ENCODE measurements at places on chromosomes 16 and 17.

DNA sequence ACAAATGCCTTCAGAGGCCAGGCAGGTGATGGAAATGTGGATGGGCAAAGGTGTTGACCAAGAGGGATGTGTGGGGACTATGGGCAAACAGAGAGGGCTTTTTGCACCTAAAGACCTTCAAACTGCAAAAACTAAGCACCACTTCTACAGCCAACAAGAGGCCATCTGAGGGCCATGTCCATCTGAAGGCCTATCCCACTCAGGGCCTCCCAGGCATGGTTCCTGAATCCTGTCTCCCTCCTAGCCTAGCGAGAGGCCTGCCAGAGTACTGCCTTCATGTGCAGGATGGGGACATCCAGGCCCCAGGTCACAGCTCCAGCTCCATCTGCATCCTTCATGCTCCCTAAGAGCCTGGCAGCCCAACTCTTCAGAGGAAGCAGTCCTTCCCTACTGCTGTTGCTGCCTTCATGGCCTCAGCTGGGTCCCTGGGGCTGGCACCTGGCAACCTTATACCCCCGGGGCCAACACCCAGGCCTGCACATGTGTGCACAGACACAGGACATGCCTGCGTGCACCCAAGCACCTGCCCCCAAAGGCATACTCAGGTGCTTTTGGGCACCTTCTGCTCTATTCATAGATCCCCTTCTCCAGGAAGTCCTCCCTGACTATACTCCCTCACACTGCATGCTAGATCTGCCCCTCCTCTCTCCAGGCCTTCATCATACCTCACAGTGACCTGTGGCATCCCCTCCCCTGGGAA lies 95.2 kb downstream of the C16orf78 start:
- no peak for DNase-seq

GRCh38 chr17:9467518-9467917 lies 108.1 kb downstream of the STX8 start:
- DNase-seq: no peak

DNA sequence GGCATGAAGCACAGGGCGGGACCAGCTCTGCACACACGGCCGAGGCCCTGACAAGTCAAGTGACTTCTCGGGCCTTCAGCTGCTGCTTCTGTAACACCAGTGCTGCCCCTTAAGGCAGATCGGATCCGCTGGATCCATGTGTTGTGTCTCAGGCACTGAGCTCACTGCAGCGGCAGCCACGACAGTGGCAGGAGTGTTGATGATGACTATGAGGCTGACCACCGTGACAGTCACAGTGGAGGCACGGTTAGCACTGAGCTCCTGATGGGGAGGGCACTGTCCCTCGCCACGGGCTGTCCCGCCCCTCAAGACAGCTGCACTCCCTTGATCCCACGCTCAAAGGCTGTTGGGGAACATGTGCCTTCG lies 29.4 kb downstream of the PEMT start:
- no peak for DNase-seq

- DNase-seq: no peak
These were observed 96.5 kb downstream of the ABCC1 start for GRCh38 chr16:16045879-16046278.

GRCh38 chr17:65609749-65610148 lies 48.3 kb upstream of the AXIN2 start:
- DNase-seq: no peak

DNA sequence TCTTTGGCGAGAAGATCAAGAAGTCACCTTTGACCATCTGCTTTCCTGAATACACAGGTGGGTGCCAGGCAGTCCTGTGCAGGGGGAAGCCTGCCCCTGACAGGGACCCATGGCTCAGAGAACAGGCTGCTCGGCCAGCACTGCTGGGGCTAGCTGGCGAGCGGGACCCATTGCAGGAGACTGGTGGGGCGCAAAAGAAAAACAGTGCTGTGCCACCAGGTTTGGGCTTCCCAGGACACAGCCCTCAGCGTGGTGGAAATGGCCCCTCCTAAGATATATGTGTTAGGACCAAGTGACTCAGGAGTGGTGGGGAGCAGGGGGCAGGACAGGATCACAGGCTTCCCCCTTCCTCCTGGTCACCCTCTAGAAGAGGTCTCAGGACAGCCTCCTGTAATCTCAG lies 73.9 kb downstream of the AMFR start:
- no peak for DNase-seq

GRCh38 chr17:67056746-67057490 lies 12.6 kb downstream of the CACNG1 start:
- DNase-seq: no peak

GRCh38 chr16:57366544-57367040 lies 5.7 kb upstream of the CX3CL1 start:
- DNase-seq: no peak

- no peak for DNase-seq
These were observed 8.8 kb downstream of the CDK5R1 start for GRCh38 chr17:32495359-32496231.

DNA sequence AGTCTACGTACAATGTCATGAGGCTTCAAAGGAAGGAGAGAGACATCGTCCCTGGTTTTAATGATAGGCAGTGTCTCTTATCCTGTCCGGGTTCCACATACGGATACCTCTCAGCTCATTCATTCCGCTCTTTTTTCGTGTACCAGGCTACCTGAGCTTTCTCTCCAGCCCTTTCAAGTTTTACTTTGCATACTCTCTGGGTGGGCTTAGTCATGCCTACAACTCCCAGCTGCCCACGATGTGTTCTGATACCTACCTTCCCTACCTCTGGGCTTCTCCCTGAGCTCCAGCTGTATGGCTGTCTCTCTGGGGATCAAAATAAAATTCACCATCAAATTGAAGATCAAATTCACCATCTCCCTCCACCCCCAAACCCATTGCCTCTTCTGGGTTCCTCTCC lies 354.0 kb upstream of the EEF2KMT start:
- no peak for DNase-seq

DNA sequence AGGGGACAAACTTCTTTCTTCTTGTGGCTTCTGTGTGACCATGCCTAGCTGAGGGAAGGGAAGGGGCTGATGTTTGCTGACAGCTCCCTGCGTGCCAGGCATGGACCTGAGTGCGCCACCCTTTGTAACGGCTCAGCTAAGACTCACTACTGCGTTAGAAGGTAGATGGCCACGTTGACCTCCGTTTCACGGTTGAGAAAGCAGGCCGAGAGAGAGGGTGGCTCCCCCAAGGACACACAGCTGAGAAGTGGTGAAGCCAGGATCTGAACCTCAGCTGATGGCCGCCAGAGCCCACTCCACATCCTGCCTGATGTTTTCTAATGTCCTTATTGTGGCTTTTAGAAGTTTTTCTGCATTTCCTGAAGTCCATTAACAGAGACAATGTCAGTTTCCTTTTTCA lies 45.1 kb downstream of the RGS9 start:
- no peak for DNase-seq

DNA sequence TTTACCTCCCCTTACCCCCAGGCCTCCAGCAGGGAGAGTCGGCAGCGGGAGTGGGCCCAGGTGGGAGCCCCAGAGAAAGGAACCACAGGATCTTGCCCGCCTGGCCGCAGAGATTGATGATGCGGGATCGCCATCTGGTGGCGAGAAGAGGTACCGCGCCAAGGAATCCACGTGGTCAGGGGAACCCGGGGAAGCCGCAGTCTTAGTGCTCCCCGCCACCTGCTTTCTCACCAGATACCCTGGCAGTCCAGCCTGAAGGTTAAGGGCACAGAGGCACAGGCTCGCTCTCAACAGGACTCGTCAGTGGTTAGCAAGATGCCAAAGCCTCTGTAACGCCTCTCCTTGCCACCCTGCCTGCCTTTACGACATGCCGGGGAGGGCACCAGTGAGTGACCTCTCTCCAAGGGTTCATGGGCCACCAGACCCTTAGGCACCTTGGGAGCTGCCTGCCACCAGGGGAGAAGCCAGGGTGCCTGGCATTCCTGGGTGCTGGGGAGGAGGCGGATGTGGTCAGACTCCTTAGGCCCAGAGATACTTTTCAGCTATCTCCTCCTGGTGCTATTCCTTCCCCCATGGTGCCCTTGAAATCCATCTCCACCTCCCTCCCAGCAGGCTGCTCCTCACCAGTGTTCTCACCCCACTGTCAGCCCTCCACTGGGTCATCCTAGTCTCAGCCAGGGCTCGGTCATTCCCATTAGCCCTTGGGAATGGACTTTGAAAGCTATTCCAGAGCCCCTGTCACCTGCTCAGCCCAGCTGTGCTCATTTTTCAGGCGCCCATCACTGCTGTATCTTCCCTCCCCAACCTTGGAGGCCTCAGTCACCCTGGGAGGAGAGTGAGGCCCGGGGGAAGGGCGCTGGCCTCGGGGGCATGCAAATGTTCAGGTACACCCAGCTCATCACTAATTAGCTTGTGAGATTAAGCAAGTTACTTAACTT lies 5.5 kb upstream of the RHBDF2 start:
- DNase-seq: no peak

DNA sequence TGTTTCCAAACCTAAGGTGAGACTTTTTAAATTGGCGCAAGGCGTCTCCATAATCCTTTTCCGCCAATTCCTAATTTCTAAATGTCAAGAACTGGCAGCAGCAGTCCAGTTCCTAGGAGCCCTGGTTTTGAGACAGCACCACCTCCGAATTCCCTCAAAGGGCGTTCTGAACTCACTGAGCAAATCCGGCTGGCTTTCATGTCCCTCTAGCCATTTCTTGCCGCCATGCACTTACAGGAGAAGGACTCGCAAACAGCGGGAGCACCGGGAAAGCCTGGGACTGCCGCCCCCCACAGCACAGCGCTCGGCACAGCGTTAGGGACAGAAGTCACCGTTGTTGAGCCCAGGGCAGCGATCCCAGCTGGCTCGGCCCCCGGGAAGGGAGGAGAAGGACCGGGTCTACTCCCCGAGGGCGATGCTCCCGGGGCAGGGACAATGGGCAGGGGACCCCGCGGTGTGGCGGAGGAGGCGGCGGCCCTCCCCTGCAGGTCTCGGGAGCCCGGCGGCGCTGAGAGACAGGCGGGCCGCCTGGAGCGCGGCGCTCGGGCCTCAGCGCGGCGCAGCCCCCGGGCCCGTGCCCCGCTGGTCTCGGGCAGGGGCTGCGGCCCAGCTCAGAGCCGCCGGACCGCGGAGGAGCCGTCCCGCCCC lies 545 bp downstream of the ARHGAP17 start:
- DNase-seq: no peak

DNA sequence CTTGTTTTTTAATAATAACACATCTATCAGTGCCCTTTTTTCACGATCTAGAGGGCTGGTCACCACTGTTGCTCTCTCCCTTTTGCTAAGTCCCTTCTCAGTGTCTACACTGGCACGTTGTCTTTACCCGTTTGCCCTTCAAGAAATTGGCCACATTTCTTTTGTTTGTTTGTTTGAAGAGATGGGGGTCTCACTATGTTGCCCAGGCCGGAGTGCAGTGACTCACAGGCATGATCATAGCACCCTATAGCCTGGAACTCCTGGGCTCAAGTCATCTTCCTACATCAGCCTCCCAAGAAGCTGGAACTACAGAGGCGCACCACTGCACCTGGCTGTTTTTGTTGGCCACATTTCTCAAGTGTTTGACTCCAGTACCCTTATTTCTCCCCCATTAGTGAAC lies 138.0 kb upstream of the AXIN2 start:
- no peak for DNase-seq

- no peak for DNase-seq
These were observed 51.2 kb upstream of the CHMP6 start for GRCh38 chr17:80940171-80941123.

DNA sequence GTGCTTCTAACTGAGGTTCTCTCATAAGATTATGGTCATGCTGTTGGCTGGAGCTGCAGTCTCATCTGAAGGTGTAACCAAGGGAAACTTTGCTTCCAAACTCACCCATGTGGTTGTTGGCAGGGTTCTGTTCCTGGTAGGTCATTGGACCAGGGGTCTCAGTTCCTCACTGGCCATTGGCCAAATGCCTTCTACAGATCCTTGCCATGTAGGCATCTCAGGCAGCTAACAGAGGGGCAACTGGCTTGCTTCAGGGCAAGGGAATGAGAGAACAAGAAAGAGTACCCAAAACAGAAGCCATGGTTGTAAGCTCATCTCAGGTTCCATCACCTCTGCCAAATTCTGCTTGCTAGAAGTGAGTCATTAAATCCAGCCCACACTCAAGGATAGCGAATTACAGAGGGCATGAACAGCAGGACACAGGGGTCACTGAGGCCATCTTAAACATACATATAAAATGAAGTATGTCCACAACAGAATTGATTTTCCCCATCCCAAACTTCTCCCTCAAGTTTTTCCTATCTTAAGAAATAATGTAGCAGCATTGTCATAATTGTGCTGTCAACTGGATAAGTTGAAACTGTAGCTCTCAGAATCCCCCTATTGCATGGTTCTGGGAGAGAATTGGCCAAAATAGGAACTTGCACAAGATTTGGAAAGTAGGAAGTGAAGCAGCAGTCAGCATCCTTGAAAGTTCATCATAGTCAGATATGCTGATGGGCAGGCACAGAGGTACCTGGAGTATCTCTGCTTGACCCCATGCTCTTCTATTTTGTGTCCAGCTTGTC lies 42.4 kb upstream of the CES5A start:
- DNase-seq: no peak

DNA sequence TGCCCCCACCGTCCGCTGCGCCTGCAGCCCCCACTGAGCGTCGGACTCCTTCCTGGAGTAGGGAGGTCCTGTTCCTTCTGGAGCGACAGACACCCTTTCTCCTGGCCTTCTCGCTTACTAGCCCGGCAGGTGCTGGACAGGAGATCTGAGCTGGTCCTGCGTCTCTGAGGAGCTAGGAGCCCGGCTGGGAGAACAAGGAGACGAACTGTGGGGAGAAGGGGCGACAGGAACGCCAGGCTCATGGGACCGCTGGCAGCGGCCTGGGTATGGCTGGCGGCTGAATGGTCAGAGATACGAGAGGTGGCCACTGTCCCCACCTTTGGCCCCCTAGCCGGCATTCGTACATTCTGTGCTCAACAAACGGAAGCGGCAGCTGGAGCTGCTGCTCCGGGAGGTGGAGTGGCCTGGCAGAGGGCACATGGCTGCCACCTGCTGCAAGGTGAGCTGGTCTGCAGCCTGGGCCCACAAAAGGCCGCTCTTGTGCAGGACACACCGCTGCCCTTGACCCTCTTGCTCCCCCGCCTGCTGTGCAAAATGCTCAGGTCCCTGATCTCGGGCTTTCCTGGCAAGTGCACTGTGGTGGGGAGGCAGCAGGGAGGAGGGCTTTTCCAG lies 2066.7 kb downstream of the TP53TG3F start:
- no peak for DNase-seq

- DNase-seq: no peak
These were observed 18.2 kb upstream of the KRT20 start for GRCh38 chr17:40903129-40903847.

- no peak for DNase-seq
These were observed 18.7 kb upstream of the FOXF1 start for GRCh38 chr16:86491640-86492023.
